ENCODE measurements at places on chromosomes 2 and 18.

DNA sequence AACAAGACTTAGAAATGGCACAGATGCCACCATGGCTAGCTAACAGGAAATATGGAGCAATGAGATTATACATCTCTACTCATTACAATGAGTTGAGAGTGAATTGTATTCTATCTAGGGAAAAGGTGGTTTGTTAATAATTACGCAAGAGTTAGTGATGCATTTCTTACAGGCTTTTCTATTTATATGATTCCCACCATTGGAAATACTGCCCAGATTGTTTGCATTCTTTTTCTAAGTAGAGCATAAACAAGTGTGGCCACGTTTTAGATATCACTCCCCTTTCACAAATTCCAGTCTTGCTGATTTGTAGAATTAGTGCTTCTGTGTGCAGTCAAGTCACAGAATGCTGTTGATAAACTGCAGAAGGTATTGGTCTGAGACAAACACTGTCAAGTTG is 56.6 kb downstream of the ZNF804A start:
- no peak overlapping the region for H3K4me3 ChIP-seq
- H3K27me3 ChIP-seq = no peaks in the 10 kb centered on the region
- H3K36me3 ChIP-seq = no peaks in the 10 kb centered on the region
- H3K27ac ChIP-seq = no peak overlapping the region

DNA sequence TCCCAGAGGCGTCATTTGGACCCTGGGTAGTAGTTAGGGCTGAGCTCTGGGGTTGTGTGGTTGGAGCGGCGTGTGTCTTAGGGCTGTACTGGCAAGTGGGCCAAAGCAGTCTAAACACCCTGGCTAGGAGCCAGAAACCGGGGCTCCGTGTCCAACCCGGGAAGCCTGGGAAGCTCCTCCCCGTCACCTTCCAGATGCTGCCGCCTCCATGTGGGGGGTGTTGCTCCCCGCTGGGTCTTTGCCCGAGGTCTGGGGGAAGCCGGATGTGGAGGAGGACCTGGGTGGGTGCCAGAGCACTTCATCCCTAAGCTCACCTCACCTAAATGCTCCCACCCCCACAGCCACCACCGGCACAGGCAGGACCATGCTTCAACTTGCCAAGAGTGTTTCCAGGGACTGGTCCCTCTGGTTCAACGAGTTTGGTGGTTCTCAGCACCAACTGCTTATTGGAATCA is 25.4 kb downstream of the TET3 start:
- H3K27me3 ChIP-seq = no peaks in the 10 kb centered on the region
- peaks cover 39% of the 10 kb centered on the region for H3K4me1 ChIP-seq
- H3K27ac ChIP-seq = no peak overlapping the region
- H3K36me3 ChIP-seq = peaks cover 16% of the 10 kb centered on the region

GRCh38 chr2:158507141-158507540 is 50.4 kb downstream of the PKP4 start:
- H3K27ac ChIP-seq = no peak overlapping the region
- H3K4me3 ChIP-seq = no peak overlapping the region
- H3K4me1 ChIP-seq = peaks cover 19% of the 10 kb centered on the region
- H3K36me3 ChIP-seq = no peaks in the 10 kb centered on the region
- H3K27me3 ChIP-seq = no peaks in the 10 kb centered on the region

DNA sequence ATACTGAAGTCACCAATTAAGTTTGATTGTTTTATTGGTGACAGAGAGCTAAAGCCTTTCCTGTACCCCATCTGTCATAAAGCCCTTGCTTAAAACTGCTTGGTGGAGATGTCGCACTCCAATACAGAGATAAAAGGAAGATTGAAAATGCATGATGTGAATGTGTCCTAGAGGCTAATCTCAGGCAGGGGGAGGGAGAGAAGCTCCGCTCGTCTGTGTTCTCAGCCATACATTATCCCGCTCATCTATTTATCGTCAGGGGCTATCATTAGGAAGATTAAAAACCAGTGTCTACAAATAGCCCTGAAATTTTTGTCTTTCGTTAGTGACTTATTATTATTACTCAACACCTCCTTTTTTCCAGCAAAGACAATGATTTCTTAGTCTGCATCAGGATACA is 110.3 kb downstream of the CMPK2 start:
- H3K36me3 ChIP-seq = no peaks in the 10 kb centered on the region
- H3K4me1 ChIP-seq = no peaks in the 10 kb centered on the region
- H3K27ac ChIP-seq = no peak overlapping the region
- H3K4me3 ChIP-seq = no peak overlapping the region
- H3K27me3 ChIP-seq = 0 out of 2 replicates have a peak, but pooled peaks cover 4% of the 10 kb centered on the region

GRCh38 chr2:109558076-109558882 is 55.5 kb downstream of the SEPTIN10 start:
- H3K27me3 ChIP-seq = no peaks in the 10 kb centered on the region
- no peaks in the 10 kb centered on the region for H3K4me1 ChIP-seq
- DNase-seq = no peak
- no peak overlapping the region for H3K4me3 ChIP-seq
- peaks cover 12% of the 10 kb centered on the region for H3K36me3 ChIP-seq

DNA sequence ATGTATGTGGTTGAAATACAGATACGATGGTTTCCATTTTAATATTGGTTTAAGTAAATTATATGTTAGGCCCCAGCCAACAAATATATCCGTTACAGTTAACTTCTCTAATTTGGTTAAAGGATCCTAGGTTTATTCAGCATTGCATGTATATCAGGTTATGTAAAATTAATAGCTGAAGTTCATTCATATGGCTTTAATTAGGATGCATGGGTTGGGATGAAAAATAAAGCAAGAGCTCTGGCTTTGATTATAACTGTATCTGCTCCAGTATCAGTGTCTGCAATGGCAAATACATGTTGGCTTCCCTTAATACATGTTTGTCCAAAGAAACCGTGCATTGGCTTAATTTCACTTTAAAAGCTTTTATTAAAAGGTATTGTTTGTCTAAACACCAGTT is 435.7 kb upstream of the SETBP1 start:
- H3K4me3 ChIP-seq = no peak overlapping the region
- no peaks in the 10 kb centered on the region for H3K36me3 ChIP-seq
- H3K27me3 ChIP-seq = no peaks in the 10 kb centered on the region
- peaks cover 6% of the 10 kb centered on the region for H3K4me1 ChIP-seq

- H3K36me3 ChIP-seq = peaks cover 10% of the 10 kb centered on the region
- H3K4me1 ChIP-seq = no peaks in the 10 kb centered on the region
- no peaks in the 10 kb centered on the region for H3K27me3 ChIP-seq
- H3K4me3 ChIP-seq = no peak overlapping the region
Measured at GRCh38 chr18:58536202-58536516, 92.7 kb downstream of the ALPK2 start.

DNA sequence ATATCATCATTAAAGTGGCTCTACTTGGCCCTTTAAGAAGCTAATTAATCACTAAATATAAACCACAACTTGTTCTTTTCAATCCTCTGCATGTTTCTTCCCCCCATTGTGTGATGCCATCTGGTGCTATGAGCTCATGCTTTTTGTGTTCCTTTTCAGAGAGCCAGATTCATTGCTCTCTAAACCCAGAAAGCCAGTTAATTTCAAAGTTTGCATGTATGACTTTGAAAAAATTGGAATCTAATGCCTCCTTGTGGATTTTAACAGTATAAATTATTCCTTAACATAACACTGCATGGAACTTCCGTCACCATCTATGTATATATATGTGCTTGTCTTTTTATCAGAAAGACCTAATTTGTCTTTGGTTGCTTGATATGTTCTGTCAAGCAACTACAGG is 31.1 kb downstream of the TMEM178A start:
- H3K27me3 ChIP-seq = no peaks in the 10 kb centered on the region
- no peak overlapping the region for H3K27ac ChIP-seq
- H3K36me3 ChIP-seq = no peaks in the 10 kb centered on the region
- DNase-seq = peak; percentile 28
- H3K4me1 ChIP-seq = peaks cover 6% of the 10 kb centered on the region

- DNase-seq = no peak
- H3K27me3 ChIP-seq = no peaks in the 10 kb centered on the region
- H3K27ac ChIP-seq = no peak overlapping the region
- H3K4me3 ChIP-seq = no peak overlapping the region
- H3K36me3 ChIP-seq = no peaks in the 10 kb centered on the region
Measured at GRCh38 chr2:23401427-23402204, 16.6 kb downstream of the KLHL29 start.

GRCh38 chr2:23456881-23457760 is 72.1 kb downstream of the KLHL29 start:
- H3K27ac ChIP-seq = no peak overlapping the region
- H3K4me1 ChIP-seq = peaks cover 51% of the 10 kb centered on the region
- H3K36me3 ChIP-seq = no peaks in the 10 kb centered on the region
- H3K27me3 ChIP-seq = no peaks in the 10 kb centered on the region
- no peak for DNase-seq

- no peaks in the 10 kb centered on the region for H3K4me1 ChIP-seq
- no peaks in the 10 kb centered on the region for H3K27me3 ChIP-seq
- no peaks in the 10 kb centered on the region for H3K36me3 ChIP-seq
- no peak overlapping the region for H3K27ac ChIP-seq
- H3K4me3 ChIP-seq = no peak overlapping the region
Measured at GRCh38 chr2:170301626-170302025, 123.7 kb downstream of the MYO3B start.

GRCh38 chr2:867296-867695 is 83.4 kb upstream of the SNTG2 start:
- no peak overlapping the region for H3K27ac ChIP-seq
- no peak for DNase-seq
- no peaks in the 10 kb centered on the region for H3K27me3 ChIP-seq
- peaks cover 35% of the 10 kb centered on the region for H3K4me1 ChIP-seq
- no peaks in the 10 kb centered on the region for H3K36me3 ChIP-seq
- H3K4me3 ChIP-seq = no peak overlapping the region

- peak overlapping the region; percentile 93 for H3K27ac ChIP-seq
- DNase-seq = peak; percentile 71
- peaks cover 23% of the 10 kb centered on the region for H3K4me1 ChIP-seq
- no peaks in the 10 kb centered on the region for H3K27me3 ChIP-seq
- H3K4me3 ChIP-seq = no peak overlapping the region
Measured at GRCh38 chr2:20450201-20450999, 3.5 kb downstream of the RHOB start.

DNA sequence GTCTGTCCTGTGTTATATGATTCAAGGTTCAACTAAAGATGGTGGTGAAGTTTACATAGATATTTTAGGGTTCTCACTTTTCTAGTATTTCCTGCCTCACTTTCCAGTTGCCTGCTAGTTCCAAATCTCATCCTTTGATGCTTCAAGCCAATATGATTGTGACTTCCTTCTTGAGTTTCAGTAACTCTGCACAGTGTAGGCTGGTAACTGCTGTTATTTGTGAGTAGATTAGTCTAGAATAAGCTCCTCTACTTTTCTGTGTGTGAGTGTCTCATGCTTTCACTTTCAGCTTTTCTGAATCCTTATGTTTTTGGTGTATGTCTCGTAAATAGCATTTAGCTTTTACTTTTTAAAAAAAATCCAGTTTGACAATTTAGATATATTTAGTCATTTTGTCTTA is 42.6 kb downstream of the GALNT1 start:
- no peak overlapping the region for H3K4me3 ChIP-seq
- peaks cover 3% of the 10 kb centered on the region for H3K4me1 ChIP-seq
- no peak for DNase-seq
- H3K27ac ChIP-seq = no peak overlapping the region

GRCh38 chr2:217529271-217529670 is 473.5 kb downstream of the TNS1 start:
- H3K27ac ChIP-seq = no peak overlapping the region
- no peaks in the 10 kb centered on the region for H3K4me1 ChIP-seq
- H3K4me3 ChIP-seq = no peak overlapping the region
- DNase-seq = no peak
- no peaks in the 10 kb centered on the region for H3K36me3 ChIP-seq

GRCh38 chr2:158656492-158657229 is 138.5 kb upstream of the DAPL1 start:
- H3K27me3 ChIP-seq = no peaks in the 10 kb centered on the region
- no peak overlapping the region for H3K27ac ChIP-seq
- H3K4me3 ChIP-seq = no peak overlapping the region
- DNase-seq = no peak
- peaks cover 2% of the 10 kb centered on the region for H3K36me3 ChIP-seq
- H3K4me1 ChIP-seq = peaks cover 10% of the 10 kb centered on the region

GRCh38 chr2:228793116-228793515 is 478.0 kb downstream of the PID1 start:
- H3K36me3 ChIP-seq = no peaks in the 10 kb centered on the region
- H3K27me3 ChIP-seq = no peaks in the 10 kb centered on the region
- no peaks in the 10 kb centered on the region for H3K4me1 ChIP-seq
- H3K4me3 ChIP-seq = no peak overlapping the region
- no peak overlapping the region for H3K27ac ChIP-seq
- no peak for DNase-seq

GRCh38 chr18:38895560-38895959 is 1330.0 kb upstream of the CELF4 start:
- no peaks in the 10 kb centered on the region for H3K36me3 ChIP-seq
- no peak overlapping the region for H3K4me3 ChIP-seq
- H3K27me3 ChIP-seq = no peaks in the 10 kb centered on the region
- no peak overlapping the region for H3K27ac ChIP-seq

GRCh38 chr18:25167612-25168410 is 184.2 kb downstream of the ZNF521 start:
- DNase-seq = no peak
- H3K4me1 ChIP-seq = no peaks in the 10 kb centered on the region
- H3K27me3 ChIP-seq = no peaks in the 10 kb centered on the region
- H3K4me3 ChIP-seq = no peak overlapping the region
- H3K36me3 ChIP-seq = peaks cover 5% of the 10 kb centered on the region

GRCh38 chr2:85401844-85402243 is 8.3 kb downstream of the CAPG start:
- H3K4me3 ChIP-seq = no peak overlapping the region
- no peaks in the 10 kb centered on the region for H3K27me3 ChIP-seq
- H3K4me1 ChIP-seq = peaks cover 6% of the 10 kb centered on the region
- H3K27ac ChIP-seq = no peak overlapping the region
- no peak for DNase-seq
- no peaks in the 10 kb centered on the region for H3K36me3 ChIP-seq

DNA sequence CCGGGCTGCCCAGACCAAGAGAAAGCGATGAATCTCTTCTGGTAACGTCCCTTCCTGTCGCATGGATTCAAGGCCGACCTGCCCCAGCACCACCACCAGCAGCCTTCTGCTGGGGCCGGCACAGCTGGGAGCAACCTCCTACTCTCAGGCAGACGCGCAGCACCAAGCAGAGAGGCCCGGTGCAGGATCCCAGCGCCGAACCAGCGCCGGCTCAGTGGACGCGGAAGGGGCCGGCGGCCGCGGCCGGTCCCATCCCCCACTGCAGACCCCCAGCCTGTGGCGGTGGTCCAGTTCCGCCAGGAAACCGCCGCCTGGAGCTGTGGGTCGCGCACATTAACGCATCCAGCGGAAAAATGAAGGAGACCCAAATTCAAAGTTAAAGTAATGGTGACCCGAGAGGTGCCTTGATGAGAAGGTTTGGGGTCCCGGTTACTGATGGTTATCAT is 525 bp upstream of the MAL start:
- H3K4me3 ChIP-seq = no peak overlapping the region
- no peak overlapping the region for H3K27ac ChIP-seq
- no peak for DNase-seq
- H3K4me1 ChIP-seq = peaks cover 2% of the 10 kb centered on the region

- no peak for DNase-seq
- peak overlapping the region; percentile 93 for H3K27ac ChIP-seq
- H3K4me1 ChIP-seq = peaks cover 30% of the 10 kb centered on the region
- no peaks in the 10 kb centered on the region for H3K36me3 ChIP-seq
- H3K4me3 ChIP-seq = peak overlapping the region; percentile 85
Measured at GRCh38 chr2:64655018-64655664, 1.4 kb upstream of the SERTAD2 start.
